Fibroblast of upper back skin (primary cell): ENCODE measurements at places on chromosomes 3 and 15.
A peak's percentile ranks its signal among the peaks of the same experiment; 100 is the strongest.

DNA sequence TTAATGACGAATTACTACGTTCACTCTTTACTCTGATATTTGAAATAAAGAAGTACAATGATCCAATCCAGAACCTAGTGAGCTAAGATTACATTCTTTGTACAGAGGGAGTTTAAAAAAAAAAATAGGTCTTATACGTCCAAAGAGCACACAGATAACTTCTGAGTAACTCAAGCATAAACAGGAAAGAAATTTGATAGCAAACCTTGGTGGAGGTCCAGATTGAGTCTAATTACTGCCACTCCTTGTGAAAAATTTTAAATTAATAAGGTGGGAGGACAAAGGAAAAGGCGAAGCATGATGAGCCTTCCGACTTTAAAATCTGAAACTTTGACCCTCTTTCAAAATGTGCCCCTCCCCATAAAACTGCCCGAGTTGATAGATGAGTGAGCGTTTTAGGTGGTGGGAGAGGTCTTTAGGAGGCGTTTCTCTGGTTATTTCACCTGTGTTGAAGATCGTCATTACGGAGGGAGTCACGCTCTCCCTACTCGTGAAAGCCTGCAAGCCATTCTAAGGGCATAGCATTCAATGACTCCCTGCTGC is 127.0 kb upstream of the ROBO2 start:
- DNase-seq = no peak

DNA sequence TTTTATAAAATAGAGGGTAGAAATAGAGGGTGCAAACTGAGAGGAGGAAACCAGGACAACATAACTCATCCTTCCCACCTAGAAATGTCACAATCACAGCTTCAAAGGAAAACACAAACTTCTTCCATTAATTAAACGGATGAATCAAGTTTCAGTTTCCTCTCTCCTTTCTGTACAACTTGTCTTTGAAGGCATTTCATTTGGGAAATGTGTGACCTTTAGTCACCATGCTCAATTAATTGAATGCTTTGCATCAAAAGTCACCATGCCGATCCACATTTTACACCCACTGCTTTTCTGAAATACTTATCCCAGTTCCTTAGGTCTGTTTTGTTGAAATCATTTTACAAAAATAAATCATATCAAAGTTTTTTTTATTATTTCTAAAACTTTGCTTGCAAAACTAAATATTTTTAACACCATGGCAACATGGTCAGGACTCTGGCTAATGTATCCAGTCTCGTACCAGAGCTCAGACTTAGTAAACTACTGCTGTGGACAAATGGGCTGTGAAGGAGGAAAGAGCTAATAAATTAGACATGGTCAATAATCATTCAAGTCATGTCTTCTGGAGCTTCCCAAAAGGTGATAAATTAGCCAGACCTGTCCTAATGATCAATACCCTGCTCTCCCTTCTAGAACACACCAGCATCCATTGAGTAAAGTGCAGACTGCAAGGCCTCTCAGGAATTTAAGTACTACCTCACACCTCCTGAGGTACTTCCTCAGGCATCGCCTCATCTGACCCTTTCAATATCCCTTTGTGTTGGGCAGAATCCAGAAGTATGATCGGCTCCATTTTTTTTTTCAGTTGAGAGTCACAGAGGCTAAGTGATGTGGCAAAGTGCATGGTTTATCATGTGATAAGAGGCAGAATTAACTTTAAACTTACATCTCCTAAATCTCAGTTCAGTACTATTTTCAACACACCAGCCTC is 161.3 kb downstream of the GREM1 start:
- DNase-seq = no peak

DNA sequence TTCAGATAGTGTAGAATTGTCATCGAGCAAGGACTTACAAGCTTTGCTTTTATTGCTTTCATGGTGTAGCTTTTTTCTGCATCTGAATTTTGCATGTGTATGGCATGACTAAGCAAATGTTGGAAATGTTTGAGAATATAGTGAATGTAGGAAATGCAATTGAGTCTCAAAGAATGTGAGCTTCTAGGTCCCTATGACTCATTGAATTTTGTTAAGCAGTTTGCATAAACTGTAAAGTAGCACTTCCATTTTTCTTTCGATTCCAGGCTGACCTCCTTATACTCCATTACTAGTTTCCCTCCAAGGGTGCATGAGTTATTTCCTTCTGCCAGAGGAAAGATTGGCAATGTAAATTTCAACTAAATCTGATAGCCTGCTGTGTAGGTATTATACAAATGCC is 619.2 kb downstream of the DIPK2A start:
- peak; percentile 89 for DNase-seq

- no peak for DNase-seq
These were observed 9.7 kb downstream of the SLC12A6 start for GRCh38 chr15:34327906-34328305.

- peak; percentile 53 for DNase-seq
These were observed 1142.2 kb downstream of the IGSF11 start for GRCh38 chr3:117892431-117892841.

GRCh38 chr3:49294343-49294742 is 17.3 kb upstream of the C3orf62 start:
- no peak for DNase-seq

DNA sequence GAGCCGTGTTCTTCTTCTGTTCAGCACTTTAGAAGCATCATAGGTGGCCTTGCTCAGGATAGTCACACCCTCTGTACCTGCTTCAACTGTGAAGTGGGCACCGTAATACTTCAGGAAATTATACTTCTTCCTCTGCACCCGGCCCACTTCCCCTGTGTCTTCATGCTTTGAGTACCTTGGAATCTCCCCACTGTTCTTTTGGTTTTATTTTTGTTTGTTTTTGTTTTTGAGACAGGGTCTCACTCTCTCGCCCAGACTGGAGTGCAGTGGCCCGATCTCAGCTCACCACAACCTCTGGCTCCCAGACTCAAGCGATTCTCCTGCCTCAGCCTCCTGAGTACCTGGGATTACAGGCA is 1.7 kb downstream of the P2RY14 start:
- no peak for DNase-seq

DNA sequence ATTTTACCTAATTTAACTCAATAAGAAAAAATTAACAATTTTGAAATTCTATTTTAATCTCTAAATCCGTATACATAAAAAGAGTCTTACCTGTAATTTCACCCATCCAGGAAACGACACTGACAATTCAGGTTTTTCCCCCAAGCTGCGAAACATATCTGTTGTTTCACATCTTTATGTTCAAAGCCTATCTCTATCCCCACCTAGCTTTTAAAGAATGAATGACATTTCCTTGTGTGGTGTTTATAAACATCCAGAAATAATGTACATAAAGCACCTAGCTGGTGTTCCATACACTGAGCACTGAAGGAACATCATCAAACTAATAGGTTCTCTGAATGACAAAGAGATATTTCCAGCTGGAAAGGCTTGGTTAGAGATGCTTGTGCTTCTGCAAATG is 867.8 kb downstream of the SQOR start:
- no peak for DNase-seq

- DNase-seq = no peak
These were observed 411.5 kb downstream of the GABRG3 start for GRCh38 chr15:27382361-27383025.

GRCh38 chr15:74869726-74870407 is 3.3 kb downstream of the SCAMP2 start:
- DNase-seq = no peak

GRCh38 chr15:73965758-73966113 is 26.4 kb downstream of the STOML1 start:
- peak; percentile 56 for DNase-seq

DNA sequence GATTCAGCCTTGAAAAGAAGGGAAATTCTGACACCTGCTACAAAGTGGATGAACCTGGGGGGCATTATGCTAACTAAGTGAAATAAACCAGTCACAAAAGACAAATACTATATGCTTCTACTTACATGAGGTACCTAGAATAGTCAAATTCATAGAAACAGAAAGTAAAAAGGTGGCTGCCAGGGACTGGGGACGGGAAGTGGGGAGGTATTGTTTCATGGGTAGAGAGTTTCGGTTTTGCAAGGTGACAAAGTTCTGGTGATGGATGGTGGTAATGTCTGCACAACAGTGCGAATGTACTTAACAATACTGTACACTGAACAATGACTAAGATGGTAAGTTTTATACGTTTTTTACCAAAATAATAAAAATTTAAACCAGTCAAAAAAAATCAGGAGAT is 4.8 kb downstream of the IDH2 start:
- no peak for DNase-seq

GRCh38 chr3:196192036-196192523 is 19.1 kb downstream of the ZDHHC19 start:
- DNase-seq = no peak

- DNase-seq = no peak
These were observed 11.5 kb downstream of the CPNE9 start for GRCh38 chr3:9715136-9715535.

DNA sequence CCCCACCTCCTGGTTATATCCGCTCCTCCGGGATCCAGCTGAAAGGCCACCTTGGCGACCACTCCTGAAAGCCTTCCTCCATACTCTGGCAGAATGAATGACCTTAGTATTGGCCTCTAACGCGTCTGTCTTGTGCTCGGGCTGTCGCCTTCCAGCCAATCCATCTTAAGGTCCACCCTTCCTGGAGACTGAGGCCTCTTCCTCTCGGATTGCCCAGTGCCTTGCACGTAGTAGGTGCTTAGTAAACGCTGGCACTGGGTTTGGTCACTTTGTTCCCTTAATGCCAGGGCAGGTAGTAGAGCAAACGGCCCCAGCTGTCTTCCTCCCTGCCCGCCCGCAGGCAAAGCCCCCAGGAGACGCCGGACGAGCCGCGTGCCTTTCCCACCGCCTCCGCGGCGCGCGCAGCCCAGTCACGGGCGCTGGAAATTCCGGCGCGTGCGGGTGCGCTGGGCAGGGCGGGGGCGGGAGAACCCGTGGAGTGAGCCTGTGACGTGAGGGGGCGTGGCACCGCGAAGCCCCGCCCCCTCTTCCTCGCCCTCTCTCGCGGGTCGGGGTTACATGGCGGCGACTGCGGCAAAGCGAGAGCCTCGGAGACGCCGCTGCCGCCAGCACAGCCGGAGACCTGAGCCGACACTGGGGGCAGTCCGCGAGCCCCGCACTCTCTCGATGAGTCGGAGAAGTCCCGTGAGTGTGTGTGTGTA is at the start of gene MAPK6:
TSS of gene MAPK6 (plus strand) at position 527 of the 701 bp plus-strand sequence. CDS start 27,242 bp downstream, outside the sequence.
- peak; percentile 91 for DNase-seq

DNA sequence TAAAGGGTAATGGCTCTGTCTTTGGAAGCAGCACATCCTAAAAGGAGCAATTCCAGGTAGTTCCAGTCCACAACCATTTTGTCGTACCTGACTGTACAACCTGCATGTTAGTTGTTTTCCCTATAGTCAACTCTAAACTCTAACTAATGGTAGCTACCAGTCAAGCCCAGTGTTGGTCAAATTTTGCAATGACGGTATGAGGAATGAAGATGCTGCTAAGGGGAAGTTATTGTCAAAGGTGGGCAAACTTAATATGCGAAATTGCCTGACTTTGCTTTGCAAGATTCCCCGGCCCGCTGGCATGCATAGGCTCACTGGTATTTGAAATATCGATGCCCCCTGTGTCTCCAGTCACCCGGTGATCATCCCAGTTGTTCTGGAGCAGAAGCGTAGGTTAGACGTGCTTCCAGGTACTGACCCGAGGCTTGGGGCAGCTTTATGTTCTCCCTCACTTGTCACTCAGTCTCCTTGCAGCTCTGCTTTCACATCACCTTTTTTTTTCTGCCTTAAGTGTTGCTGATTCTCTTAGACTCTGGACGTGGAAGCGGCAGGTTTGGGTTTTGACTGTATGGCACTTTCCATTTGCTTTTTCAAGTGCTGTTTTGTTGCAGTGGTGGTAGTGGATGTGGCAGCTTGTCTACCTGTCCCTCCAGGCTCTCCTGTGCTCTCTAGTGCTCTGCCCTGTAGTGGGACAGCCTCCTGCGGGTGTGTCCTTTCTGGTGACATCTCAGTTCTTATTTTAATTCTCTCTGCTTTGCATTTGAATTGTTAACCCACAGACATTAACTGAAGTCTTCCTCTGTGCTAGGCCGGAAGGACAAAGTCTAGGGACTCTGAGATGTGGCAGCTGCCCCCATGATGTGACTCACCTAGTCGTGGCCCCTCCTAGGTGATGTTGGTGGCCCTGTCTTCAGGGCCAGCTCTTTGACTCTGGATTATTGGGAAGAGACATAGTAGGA is 95.8 kb upstream of the UMPS start:
- no peak for DNase-seq

DNA sequence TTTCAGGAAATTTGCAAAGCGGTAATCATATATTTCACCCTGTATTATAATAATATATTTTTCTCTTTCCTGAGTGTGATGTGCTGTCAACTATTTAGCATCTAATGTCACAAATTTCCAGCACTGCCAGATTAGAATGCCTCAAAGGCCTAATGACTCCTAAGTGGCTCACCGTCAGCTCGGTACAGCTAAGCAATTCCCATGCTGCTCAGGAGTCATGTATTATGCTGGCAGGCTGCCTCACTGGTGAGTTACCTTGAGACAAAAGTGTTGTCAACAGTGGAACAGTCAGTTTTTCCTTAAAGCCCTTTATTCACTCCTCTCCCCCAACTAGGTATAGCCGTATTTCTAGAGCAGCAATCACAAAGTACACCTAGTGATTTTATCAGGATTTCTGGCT is 83.6 kb downstream of the NSUN3 start:
- DNase-seq = no peak

DNA sequence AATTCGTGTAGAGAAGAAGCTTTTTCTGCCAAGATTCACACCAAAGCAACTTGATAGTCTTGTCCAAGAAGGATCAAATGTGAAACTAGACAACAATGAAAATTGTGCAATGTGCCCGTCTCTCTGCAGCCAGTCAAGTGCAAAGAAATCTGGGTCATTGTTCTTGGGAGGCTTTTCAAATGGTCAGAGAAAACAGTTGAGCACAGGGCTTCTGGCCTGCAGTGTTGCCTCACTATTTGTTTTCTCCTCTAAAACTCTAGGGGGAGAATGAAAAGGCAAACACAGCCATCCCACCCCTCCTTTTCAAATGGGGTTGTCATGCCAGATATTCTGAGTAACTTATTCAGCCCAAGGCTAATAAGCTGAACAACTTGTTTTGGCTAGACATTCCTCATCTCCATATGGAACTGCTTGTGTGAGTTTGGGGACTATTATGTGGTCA is 417.6 kb upstream of the CDIN1 start:
- DNase-seq = peak; percentile 72

- DNase-seq = no peak
These were observed 7.0 kb downstream of the MELTF start for GRCh38 chr3:197022405-197023231.

DNA sequence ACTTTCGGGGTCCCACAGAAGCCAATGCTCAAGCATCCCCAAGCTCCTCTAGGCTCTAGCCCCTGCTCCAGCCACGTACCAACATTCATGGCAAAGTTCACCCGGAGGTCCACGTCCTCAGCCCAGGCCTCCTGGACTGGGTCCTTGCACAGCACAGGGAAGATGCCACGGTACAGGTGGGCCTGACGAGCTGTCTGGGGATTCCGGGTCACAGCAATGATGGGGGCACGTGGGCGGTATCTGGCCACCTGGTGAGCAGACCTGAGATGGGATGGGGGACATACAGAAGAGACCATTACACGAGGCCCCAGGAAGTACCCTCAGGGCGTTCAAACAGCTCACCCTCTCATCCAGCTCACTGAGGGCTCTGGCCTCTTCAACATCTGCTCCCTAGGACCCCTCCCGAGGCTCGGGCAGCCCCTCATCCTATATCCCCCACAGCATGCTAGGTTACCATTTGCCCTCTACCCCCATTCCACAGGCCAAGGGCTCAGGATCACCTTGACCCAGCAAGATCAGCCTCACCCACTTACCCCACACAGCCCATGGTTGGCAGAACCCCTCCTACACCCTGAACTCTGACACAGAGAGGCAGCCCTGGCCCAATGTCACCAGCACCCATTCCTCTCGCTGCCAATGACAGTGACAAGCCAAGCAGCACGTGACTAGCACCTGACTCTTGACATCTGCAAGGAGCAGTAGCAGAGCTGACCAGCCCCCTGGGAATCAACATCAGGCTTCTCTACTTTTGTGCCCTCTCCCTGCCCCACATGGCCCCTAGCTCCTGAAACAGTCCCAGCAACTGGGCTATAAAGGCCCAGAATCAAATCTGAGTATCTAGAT is 3.0 kb upstream of the GRAMD2A start:
- no peak for DNase-seq
